ENCODE measurements at places on chromosomes 2 and 18.

GRCh38 chr2:233756429-233757081, 3.5 kb upstream of the UGT1A1 start:
- DNase-seq: no peak

DNA sequence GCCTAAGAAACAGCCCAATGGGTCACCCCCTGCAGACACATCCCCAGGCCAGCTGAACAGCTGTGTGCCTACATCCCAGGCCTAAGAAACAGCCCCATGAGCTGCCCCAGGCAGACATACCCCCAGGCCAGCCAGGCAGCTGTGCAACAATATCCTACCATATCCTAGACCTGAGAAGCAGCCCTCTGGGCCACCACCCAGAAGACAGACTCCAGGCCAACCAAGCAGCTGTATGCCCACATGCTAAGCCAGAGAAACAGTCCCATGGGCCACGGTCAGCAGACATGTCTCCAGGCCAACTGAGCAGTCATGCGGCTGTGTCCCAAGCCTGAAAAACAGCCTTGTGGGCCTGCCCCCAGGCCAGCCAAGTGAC, 205.5 kb downstream of the ATAD2B start:
- no peak for DNase-seq

DNA sequence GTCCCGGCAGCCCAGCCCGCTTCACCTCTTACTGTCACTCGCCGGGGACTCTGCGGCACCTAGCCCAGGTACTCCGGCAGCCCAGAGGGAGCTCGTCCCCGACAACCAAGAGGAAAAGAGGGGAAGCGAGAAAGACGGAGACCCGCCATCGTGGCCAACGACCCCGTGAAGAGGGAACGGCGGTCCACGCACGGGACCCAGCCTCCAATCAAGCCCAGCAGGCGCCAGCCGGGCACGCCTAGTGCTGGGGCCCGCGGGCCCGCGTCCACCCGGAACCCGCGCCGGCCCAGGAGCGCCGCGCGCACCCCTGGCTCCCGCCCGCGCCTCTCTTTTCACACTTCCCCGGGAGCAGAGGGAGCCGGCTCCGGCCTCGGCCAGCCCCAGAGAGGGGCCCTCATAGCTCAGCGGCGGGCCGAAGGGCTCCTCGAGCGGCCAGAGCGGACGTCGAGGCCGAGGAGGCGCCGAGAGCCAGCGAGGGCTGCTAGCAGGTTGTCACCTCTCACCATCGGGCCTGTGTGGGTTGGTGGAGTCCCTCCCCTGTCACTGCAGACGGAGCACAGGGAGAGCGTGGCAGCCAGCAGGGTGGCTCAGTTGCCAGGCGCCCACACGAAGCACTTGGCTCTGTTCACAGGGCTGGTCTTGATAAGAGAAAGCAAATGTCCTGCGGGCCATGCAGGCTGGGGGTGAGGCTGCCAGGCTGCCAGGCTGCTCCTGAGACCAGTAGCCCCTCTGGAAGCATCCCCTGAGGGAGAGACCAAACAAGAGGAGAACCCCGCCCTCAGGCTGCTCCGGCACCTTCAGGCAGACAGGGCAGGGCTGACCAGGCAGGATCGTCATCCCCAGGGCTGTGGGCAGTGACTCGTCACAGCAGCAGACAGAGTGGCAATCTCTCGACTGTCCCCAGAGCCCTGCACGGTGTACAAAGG, 36.9 kb upstream of the KLF11 start:
- DNase-seq: no peak

DNA sequence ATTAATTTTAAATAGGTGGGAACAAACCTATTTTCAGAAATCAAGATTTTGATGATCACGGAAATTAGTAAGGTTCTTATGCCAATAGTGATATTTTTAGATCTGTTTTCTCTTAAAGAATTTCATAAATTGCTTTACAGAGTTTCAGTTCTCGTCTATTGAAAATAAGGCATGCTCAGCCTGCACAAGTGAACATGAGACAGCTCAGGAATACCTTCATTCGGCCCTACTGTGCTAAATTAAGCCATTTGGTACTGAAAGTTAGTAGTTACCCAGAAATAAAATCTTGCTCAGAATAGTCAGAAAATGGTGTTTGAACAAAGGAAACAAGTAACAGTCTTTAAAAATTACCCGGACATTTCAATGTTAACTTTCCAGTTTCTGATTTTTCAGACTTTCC, 60.4 kb downstream of the DLGAP1 start:
- DNase-seq: no peak

DNA sequence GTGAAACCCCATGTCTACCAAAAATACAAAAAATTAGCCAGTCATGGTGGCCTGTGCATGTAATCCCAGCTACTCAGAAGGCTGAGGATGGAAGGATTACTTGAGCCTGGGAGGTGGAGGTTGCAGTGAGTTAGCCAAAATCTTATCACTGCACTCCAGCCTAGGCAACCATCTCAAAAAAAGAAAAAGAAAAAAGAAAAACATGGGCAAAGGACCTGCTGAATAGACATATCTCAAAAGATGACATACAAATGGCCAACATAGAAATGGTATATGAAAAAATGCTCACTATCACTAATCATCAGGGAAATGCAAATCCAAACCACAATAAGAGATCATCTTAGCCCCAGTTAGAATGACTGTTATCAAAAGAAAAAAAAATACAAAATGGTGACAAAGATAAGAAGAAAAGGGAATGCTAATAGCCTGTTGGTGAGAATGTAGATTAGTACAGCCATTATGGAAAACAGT, 1.4 kb upstream of the TGOLN2 start:
- DNase-seq: no peak

DNA sequence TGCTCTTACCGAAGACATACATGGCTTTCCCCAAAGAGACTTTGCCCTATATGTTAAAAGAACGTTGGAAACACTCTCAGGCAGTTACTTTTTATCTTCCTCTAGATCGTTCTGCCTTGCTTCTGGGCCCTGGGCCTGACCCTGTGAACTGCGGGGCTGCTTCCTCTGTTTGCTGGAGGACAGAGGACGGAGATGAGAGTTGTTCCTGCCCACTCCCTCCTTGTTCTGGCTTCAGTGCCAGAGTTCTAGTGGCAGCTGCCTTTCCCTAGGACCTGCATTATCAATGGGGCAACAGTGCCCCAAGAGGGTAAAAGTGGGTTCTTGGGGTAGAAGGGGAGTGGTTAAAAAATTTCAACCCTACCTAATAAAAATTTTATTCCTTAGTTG, 6.5 kb upstream of the FN1 start:
- DNase-seq: no peak

DNA sequence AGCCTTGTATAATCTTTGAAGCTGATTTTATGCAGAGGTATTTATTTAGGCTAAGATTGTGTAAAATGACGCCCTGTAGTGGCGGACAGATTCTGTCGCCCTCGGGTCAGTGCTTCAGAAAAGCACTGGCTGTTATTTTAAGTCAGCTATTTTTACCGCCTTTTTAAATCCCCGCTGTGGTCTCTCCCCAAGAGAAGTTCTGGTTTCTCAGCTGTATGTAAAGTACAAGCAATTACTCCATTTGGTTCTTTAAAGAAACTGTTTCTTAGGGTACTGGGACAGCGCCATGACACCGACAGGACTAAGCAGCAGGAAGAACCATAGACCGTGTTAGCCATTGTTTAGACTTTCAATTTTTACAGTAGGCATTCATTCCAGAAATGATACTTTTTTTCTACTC, 65.0 kb downstream of the UGGT1 start:
- no peak for DNase-seq

- no peak for DNase-seq
These were observed 88.7 kb downstream of the ADAM23 start for GRCh38 chr2:206531996-206532543.

- no peak for DNase-seq
These were observed 91.9 kb upstream of the OTOS start for GRCh38 chr2:240232264-240232915.

- no peak for DNase-seq
These were observed 613.4 kb downstream of the ARHGAP15 start for GRCh38 chr2:143742581-143742980.

- no peak for DNase-seq
These were observed 128.1 kb upstream of the NPAS2 start for GRCh38 chr2:100691846-100692245.

DNA sequence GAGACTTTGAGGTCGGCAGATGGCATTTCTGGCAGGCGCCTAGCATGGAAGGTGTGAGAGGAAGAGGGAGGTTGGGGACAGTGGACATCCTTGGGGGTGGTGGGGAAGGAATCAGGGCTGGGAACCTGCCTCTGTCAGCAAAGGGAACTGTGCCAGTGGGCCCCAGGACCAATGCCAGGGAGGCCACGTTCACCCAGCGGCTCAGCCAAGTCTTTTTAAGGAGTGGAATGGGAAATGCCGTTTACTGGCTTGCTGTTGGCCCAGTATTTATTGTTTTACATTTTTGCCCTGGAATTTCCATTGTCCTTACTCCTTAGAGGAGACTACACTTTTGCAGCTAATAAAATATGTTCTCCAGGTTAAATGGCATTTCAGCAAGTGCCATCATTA, 135.2 kb downstream of the MCFD2 start:
- no peak for DNase-seq

- no peak for DNase-seq
These were observed 2.1 kb downstream of the NCKAP1 start for GRCh38 chr2:183035954-183036669.

DNA sequence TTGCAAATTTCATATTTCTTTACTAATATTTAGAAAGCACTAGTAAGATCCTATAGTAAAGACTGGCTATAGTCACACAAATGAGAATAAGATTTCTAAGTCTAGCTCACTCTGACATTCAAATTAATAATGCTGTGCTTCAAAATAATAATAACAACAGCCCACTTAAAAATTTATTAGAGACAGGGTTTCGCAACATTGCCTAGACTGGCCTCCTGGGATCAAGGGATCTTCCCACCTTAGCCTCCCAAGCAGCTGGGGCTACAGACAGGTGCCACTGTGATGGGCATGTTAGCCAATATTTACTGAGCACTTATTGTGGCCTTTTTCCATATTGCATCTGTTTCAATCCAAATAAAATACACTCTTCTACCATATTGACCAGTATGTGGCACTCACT, 96.1 kb downstream of the PIEZO2 start:
- no peak for DNase-seq

DNA sequence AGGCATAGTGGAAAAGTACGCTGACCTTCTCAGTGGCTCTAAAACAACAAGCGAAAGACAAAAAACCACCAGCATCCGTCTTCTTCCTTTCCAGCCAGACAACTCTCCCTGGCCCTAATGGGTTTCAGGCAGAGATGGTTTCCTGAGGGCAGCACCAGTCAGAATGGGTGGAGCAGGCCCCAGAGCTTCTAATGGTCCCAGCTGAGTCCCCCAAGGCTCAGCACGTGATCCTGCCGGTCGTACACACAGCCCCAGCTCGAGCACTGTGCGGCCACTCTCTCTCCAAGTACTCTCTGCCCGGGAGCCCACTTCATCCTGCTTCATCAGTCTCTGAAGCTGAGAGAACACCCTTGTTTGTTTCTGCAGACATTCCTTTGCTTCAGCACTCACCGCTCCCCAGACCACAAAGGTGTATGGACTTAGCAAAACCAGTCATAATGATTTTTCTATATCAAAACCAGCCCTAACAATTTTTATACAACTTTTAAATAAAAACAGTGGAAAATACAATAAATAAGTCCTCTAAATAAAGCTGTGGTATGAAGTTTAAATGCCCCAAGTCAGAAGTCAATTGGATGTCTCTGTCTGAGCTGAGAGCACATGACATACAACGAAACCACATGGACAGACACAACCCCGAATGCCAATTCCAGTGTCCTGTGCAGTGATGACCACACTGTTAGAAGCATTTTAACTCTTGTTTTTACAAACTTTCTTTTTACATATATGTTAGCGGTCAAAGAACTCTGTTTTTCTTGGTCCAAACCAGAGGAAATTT, 63.9 kb downstream of the PARD6G start:
- no peak for DNase-seq

DNA sequence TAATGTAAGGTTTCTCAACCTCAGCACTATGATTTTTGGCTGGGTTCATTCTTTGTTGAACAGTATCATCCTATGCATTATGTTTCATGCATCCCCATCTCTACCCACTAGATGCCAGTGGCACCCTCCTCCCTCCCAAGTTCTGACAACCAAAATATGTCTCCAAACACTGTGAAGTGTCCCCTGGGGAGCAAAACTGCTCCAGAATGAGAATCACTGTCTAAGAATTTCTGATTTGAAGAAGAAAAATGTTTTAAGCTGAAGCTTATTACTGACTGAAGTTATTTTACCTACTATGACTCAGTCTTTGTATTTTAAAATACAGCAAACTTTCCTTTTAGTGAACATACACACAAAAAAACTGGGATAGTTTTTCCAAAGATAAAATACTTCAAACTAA, 3.4 kb downstream of the THADA start:
- DNase-seq: no peak

GRCh38 chr2:160085662-160086061, 23.2 kb upstream of the PLA2R1 start:
- no peak for DNase-seq

DNA sequence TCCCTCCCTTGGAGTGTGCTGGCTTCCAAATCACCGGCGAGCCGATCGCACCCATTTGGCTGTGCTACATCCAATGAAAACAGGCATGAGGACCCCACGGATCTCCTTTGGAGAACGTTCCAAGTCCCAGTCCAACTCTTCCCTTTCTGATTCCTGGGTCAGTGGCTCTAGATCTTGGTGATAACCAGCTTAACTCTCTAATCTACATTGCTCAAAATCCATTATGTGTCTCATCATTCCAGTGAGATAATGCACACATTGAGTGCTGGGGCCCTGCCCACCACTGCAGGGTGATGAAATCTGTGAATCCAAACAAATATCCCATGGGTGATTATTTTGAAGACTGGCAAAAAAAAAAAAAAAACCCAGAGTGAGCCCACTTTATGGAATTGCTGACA, 232.7 kb upstream of the COPS8 start:
- DNase-seq: no peak

DNA sequence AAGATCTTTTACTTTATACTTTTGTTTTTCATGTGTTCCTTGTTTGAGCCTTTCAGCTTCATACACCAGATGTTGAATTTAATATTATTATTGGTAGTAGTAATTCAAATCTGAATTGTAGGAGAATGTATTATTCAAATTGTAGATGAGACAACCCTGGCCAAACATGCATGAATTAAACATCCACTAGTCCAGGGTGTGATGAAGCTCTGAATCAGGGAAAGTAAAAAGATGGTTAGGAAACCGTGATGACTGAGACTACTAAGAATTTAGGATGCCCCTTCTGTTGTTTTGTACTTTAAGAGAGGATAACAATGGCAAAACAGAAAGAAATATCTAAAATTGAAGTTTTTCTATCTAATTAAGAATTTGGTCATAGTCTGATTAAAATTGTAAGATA, 227.8 kb upstream of the CDH2 start:
- no peak for DNase-seq

DNA sequence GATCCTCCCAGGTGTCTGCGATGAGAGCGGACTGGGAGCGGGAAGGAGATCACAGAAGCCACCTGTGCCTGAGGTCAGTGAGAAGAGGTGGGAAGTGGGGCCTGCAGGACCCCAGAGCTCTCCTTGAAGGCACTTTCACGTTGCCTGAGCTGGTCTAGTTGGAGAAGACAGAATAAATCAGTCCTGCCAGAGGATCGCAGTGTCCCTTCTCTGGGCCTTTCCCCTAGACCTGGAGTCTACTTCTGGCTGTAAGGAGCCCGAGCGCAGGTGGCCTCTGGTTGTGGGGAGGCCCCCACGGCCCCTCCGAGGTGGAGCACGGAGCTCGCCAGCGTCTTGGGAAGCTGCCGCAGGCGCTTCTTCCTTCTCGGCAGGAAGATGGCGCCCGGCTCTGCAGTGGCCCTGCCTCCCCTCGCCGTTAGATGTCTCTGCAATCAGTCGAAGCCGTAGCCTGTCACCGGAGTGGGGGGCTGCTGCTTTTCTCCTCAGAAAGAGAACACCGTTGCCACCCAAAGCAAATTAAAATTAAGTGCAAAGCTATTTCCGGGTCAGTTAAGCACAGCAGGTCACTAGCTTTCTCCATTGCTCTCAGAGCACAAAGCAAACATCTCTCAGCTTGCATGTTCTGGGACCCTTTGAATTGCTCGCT, 212.0 kb upstream of the MYT1L start:
- DNase-seq: no peak
